Right kidney (tissue), 9 donors: ENCODE measurements at places on chromosomes 5 and 9.
A peak's percentile ranks its signal among the peaks of the same experiment; 100 is the strongest.

DNA sequence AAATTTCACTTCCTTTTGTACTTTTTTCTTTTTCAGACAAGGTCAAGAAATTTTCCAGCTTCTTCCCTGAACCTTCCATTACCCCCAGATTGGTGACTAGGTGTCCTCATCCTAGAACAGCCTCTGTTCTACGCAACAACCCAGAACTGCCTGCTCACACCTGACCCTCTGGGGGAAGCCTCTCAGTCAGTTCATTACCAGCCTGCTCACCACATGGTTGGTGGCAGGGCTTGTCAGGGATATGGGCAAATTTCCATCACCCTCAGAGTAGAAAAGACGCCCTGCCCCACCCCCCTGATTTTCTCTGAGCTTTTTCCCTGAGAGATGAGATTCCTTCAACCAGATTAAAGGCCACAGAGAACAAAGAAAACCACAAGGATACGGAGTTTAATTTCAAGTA, 5.3 kb upstream of the CFAP95 start:
- no peak for DNase-seq

DNA sequence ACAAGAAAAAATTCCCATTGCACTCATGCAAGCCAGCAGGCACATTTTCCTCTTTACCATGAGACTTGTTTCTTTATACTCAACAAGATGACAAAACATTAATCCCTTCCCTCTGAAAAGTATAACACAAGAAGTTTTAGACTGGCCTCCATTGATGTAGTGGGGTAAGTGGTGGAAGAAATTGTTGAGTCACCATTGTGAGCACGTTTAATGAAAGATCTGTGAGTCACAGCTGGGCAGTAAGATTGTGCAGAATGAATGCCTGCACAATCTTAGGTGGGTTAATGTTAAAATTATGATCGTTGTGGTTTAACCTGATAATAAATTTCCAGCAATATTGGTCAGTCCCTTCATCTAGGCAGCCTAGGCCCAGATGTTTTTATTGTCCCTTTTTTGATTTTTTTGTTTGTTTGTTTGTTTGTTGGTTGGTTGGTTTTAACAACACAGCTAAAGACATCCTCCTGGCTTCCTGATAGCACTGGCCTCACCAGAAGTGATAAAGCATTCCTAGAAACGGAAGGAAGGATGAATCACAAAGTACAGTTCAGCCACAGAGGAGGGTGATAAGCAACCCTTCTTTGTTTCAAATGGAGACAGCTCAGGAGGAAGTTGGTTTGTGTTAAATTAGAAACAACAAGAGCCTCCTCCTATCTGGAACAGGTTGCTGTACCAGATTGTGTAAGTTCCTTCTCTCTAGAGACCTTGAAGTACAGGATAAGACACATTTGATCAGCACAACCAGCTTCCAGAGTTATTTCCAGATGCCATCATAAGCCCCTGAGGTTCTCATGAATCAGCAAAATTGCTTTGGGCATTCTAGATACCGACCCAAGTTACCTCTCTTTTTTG, 40.3 kb downstream of the SLC24A2 start:
- DNase-seq = no peak

GRCh38 chr5:140570058-140570457, 5.4 kb downstream of the SLC35A4 start:
- no peak for DNase-seq

DNA sequence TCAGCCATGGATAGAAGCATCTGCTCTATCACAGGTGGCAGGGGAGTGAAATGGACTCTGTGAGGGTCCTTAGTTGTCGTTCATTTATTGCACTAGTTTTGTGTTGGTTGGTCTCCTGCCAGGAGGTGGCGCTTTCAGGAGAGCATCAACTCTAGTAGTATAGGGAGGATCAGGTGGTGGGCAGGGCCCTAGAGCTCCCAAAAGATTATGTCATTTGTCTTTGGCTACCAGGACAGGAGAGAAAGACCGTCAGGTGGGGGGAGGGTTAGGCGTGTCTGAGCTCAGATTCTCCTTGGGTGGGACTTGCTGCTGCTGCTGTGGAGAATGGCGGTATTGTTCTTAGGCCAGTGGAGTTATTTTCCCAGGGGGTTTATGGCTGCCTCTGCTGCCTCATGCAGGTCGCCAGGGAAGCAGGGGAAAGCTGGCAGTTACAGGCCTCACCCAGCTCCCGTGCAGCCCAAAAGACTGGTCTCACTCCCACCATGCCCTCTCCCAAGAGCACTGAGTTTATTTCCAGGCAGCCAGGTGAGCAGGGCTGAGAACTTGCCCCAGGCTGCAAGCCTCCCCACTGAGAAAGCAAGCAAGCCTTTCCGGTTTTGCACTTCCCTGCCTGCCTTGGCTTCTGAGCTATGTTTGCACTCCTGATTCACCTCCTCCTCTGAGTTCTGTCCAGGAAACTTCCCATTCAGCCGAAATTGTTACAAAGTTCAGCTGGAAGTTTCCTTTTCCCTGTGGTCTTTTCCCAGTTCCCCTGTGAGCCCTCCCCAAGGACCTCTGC, 317.3 kb downstream of the TAF11L14 start:
- DNase-seq = no peak

- no peak for DNase-seq
Observed at GRCh38 chr9:88917375-88917774, 73.9 kb upstream of the S1PR3 start.

- DNase-seq = no peak
Observed at GRCh38 chr5:133323494-133324457, 272.0 kb downstream of the HSPA4 start.

- no peak for DNase-seq
Observed at GRCh38 chr5:179314606-179315355, 30.5 kb downstream of the ADAMTS2 start.

GRCh38 chr5:77117161-77117560, 30.1 kb upstream of the ZBED3 start:
- DNase-seq = no peak

- DNase-seq = no peak
Observed at GRCh38 chr5:89065919-89066318, 182.9 kb upstream of the MEF2C start.

DNA sequence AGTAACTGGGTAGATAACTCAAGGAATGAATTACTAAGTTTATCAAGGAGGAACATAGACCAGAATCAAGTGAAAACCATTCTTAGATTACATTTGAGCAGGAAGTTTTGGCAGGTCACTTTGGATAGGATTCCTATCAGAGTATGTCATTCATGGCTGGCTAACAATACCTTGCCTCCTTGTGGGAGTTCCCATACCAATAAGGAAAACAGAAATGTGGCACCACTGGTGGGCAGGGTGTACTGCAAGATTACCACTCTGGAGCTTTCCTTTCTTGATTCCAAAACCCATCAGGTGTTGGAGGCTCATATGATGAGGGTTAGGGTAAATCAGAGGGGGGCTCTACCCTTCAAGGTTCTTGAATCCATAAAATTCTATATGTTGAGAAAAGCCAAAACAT, 18.6 kb upstream of the SPATA31D1 start:
- DNase-seq = no peak

GRCh38 chr9:136385015-136385414, 11.5 kb upstream of the CARD9 start:
- no peak for DNase-seq

- DNase-seq = peak; percentile 17
Observed at GRCh38 chr5:27241564-27242257, 203.3 kb upstream of the CDH9 start.

DNA sequence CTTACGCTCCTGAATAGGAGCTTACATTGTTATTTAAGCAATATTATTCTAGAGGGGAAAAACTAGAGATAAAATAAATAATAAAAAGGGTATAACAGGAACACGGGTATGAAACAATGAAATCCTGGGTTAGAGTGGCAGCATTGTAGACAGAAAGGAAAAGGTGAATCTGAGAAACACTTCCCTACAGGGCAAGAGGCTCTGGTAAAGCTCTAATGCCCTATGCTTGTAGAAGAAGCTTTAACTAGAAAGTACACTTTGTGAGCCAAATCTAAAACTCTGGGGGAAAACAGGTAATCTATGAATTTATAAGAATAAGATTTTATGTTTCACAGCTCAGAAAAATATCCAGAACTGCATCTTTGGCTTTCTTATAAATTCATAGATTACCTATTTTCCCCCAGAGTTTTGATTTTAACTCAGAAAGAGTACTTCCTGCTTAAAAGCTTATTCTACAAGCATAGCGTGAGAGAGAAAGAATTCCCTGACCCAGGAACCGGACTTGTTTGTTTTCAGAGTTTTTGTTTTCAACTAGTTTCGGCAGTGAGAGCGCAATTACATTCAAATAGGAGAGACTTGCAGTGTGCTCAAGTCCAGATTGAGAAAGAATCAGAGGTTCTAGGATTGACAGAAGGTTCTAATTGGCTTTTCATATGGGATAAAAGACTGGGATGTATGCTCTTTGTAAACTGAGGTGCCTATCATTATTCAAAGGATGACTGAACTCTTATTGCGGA, 651.0 kb upstream of the RORB start:
- DNase-seq = no peak

- peak; percentile 87 for DNase-seq
Observed at GRCh38 chr9:129557192-129558036, 63.5 kb downstream of the C9orf50 start.
